ELR (cell line): ENCODE measurements at places on chromosomes 7 and 10.

GRCh38 chr7:130732980-130733930, 752 bp downstream of the KLF14 start:
- peak; percentile 7 for DNase-seq

DNA sequence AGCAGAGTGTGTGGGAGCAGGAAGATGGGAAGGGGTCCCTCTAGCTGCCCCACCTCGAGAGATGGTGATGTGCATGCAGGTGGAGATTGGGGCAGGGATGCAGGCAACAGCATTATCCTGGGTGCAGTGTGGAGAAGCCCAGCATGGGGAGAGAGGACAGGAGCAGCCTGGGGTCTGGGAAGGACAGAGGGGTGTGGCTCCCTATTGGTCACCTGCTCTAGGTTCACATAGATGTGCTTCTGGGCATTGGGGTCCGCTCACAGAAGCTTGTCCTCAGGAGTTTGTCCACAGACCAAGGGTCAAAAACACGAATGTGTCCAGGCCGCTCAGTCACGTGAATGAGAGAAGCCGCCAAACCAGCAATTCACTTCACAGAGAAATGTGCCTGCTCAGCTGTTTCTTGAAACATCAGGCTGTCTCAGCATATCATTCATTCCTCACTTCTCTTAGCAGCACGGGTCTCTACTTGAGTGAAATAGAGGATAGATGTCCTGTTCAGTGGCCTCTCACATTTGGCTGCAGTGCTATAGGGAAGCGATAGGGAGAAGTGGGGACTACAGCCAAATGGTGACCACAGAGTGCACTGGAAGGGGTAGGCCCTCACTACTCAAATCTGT, 11.5 kb upstream of the SLC29A3 start:
- no peak for DNase-seq

GRCh38 chr10:132961420-132961786, 19.0 kb upstream of the CFAP46 start:
- no peak for DNase-seq

DNA sequence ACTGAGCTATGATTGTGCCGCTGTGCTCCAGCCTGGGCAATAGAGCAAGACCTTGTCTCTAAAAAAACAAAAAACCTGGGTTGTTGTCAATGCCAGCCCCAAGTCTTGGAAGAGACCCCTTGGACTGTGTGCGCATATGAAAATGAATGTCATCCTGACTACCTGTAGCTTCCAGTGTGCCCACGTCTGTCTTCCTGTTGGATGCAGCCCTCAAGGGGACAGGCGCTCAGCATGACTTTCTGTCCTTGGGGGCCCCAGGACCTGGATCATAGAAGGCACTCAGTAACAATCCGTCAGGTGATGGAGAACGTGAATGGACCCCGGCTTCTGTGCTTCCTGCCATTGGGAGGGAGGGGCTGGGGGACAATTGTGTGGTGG, 9.0 kb downstream of the PRF1 start:
- no peak for DNase-seq

DNA sequence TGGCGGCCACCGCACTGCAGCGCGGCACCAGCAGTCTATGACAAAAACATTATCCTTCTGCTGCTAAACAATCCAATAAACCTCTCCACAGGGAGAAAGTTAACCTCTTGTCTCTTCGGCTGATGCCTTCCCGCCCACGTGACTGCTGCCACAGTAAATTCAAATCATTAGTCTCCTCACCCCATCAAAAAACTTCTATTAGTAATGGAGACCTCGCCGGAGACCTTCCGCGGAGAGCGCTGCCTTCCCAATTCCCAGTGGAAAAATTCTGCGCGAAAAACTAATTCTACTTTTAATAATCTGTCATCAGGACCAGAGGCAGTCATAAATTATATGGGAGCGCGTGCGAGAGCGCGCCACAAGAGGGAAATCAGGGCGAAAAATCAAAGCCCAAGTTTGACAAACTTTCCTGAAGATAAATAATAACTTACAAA, 90.0 kb upstream of the PAX2 start:
- DNase-seq: no peak

DNA sequence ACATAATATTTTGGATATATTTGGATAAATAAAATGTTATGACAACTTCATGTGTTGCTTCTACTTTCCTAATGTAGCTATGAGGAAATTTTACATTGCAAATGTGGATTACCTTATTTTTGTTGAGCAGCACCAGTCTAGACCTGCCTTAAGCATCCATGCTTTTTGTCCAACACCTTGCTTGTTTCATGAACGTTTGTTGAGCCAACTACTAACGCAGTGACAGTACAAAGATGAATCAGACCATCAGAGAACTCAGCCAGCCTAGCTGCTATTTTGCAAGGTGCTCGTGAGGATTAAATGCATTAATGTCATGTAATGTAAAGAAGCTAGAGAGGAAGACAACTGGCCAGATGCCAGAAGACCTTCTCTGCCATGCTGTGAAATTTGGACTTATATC, 1.1 kb upstream of the ZC3HAV1L start:
- DNase-seq: no peak

GRCh38 chr7:139681463-139681755, 96.4 kb downstream of the HIPK2 start:
- no peak for DNase-seq

GRCh38 chr10:70596860-70597809, 5.4 kb downstream of the PRF1 start:
- DNase-seq: no peak

- DNase-seq: no peak
These were observed 26.0 kb upstream of the PCBD1 start for GRCh38 chr10:70914316-70914864.

DNA sequence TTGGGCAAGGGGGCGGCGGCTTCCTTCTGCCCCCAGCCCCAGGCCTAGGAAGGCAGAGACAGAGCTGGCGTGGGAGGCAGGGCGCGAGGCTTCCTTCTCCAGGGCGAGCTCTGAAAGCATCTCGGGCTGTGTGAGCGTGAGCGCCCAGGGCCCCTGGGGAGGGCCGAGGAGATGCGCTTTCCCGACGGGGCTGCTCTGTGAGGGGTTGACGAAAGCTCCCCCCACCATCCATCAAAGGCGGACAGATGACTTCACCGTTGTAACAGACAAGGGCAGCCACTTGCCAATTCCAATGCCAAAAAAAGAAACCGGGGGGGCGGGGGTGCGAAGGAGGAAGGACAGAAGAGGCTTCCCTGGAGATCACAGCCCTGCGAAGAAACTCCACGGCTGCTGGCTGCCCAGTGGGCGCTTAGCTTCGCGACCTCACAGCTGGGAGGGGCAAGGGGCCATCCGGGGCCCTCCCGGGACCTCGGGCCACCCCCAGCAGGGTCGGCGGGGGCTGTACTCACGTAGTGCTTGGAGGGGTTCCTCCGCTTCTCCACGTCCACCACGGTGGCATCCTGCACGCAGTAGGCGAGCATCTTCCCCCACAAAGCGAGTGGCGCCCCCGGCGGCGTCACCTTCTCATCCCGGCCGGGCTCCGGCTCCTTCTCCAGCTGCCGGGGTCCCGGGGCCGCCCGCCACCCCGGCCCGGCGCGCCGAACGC, 537 bp downstream of the SH3PXD2A start:
- DNase-seq: peak; percentile 58

- no peak for DNase-seq
These were observed 110.7 kb downstream of the PTEN start for GRCh38 chr10:87974130-87974529.

DNA sequence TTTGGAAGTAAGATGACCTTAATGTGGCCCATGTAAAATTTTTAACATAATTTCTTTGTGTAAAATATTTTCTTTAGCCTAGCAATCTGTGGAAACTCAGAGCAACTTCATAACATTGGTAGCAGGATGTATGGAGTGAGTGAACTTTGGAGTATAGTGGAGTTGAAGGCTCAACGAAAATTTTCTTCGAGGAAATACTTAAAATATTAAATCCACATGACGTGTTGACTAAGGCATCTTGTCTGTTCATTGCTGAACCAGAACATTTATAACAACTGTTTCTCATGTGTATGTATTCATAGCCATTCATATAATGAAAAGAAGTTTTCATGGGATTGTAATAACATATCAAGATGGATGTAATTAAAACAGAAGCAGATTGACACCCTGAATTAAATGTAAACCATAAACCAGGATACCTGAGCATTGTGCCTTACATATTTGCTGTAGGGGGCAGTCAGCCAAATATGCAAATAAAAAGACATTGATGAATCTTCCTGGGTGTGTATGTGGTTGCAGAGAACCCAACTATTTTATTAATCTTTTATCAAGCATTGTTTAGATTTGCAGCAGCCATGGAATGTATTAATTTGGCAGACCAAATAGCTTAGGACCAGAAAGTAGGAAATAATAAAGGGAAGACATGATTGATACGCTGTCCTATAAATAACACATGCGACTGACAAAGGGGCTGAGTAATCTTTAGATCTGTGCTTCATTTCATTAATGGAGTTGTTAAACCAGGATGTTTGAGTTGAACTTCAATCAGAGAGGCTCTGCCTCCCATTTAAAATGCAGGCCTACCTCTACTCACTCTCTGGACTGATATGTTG, 11.5 kb downstream of the AUTS2 start:
- DNase-seq: no peak

DNA sequence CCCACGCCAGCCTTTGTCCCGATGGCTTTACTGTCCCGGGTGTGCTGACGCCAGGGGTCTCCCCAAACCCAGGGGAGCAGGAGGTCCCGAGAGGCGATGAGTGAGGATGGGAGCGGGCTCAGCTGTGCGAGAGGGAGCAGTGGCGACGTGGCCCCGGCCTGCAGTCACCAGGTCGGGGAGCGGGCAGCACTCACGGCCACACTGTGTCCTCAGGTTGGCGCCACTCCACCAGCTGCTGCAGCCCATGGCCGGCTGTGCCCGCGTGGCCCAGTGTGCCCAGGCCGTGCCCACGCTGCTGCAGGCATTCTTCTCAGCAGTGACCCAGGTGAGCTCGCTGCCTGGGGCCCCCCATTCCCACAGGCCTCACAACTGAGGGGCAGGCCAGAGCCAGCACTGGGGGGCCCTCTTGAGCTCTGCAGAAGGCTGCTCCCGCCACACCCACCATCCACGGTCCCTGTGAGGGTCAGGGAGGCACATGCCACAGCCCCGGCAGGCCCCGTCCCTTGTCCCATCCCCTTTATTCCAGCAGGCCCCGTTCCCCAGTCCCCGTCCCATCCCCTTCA, 13.3 kb downstream of the AP5Z1 start:
- DNase-seq: no peak

DNA sequence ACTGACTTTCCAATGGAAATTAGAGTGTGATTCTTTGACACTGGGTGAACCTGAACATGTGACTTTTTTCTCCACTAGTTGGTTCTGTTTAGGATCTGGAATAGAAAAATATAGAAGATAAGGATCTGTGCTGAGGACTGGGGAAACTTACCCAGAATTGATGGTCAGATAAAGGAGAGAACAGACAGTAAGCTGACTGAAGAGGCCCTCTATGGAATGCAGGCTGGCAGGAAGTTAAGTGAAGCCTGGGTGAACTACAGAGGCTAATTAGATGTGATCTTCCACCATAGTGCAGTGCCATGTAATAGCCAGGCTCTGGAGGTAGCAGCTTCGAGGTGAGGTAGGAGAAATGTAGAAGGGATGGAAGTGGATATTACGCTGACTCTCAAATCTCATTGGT, 455.3 kb downstream of the PLXDC2 start:
- DNase-seq: no peak

GRCh38 chr10:76324283-76324682, 892.9 kb downstream of the LRMDA start:
- no peak for DNase-seq

DNA sequence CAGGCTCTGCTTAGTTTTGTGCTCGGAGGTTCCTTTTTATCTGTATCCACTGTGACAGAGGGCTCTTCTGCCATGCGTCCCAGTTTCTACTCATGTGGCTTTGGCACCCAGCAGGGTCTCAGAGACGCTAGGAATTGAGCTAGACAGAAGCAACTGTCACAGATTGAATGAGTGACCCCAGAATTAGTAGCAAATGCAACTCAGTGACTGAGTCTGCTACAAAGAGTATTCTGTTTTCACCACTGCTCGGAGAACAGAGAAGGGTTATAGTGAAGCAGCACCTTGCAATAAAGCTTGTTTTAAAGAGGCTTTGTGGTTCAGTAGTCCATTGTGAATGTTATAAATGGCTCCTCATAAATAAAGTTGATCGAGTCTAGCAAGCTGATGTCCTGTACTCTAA, 113.2 kb downstream of the DNAH11 start:
- no peak for DNase-seq

DNA sequence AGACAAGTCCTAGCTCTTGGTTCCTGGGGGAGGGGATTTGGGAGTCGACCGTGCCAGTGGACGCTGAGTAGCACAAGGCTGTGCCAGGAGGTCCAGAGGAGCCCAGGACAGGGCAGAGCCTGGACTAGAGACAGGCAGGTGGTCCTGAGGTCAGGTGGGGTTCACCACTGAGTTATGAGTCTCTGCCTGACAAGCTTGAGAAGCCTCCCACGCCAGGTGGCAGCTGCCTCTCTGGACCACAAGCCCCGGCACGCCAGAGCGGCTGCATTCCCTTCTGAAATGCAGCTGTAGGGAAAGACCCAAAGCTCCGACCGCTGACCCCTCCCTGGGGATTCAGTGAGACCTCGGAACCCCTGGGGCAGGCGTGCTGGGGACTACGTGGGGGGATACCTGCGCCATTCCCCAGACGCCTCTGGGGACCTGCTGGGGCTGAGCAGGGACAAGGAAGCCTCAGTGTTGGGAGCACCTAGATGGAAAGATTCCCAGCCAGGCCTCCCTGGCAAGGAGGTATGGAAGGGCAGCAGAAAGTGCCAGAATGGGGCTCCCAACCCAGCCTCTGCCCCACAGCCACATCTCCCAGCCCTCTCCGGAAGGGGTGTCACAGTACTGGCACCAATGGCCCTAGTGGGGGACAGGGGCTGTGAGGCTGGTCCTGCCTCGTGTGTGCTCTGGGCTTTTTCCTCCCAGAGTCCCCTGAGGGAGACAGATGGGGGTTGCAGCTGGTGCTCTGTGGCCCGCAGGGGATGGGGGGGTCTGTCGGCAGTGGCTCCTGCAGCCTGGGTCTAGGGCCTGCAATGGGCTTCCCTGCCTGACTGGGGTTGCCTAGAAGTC, 29.0 kb downstream of the PDGFA start:
- DNase-seq: no peak

DNA sequence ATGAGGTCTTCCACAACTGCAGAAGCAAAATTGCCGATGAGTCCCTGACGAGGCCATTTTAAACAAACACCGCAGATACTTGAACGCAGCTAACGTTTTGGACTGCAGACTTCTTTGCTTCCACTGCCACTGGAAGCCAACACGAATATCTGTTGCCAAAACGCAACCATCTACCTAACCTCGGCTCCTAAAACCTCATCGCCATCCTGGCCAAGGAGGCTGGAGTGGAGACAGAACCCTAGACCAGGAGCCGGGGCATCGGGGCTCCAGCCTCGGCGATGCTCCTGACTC, 493 bp downstream of the WDR91 start:
- DNase-seq: peak; percentile 26

GRCh38 chr7:76281006-76281705, 21.3 kb upstream of the HSPB1 start:
- no peak for DNase-seq

GRCh38 chr7:1384113-1384415, 75.2 kb downstream of the MICALL2 start:
- DNase-seq: no peak
